ENCODE measurements at places on chromosomes 11 and 22. TPM values are rescaled to one million over a fixed set of nuclear protein-coding genes. Genes with fewer than 3 reads are reported as not detected.

GRCh38 chr11:10778217-10778970 lies 27.3 kb downstream of the CTR9 start:
- peak; percentile 82 for ATAC-seq

DNA sequence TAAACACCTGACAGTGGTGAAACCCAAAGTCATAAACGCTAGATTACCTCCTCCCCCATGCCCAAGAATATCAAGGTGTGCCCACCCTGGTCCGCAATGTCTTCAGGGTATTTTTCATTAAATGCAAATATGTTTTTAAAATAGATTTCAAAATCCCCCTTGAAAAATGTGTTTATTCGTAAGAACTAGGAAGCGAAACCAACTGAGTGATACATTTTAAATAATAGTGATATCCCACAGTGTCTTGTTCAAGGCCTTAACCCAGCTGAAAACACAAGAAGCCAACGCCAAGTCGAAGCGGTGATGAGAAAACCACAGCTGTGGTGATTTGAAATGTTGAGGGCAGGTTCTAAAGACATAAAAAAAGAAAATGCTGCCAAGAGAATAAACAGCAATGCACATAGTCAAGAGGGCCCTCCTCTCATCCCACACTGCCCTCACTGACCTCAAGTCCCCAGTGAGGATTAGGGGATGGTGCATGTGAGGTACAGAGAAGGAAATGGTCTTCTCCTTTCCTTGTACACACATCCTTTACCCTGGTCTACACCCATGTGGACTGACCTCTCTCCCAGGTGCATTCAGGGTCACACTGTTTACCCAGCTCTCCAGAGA lies 25.5 kb downstream of the KCNJ1 start:
- no peak for ATAC-seq

- no peak for ATAC-seq
Measured at GRCh38 chr11:76736773-76737495, 46.2 kb upstream of the TSKU start.

DNA sequence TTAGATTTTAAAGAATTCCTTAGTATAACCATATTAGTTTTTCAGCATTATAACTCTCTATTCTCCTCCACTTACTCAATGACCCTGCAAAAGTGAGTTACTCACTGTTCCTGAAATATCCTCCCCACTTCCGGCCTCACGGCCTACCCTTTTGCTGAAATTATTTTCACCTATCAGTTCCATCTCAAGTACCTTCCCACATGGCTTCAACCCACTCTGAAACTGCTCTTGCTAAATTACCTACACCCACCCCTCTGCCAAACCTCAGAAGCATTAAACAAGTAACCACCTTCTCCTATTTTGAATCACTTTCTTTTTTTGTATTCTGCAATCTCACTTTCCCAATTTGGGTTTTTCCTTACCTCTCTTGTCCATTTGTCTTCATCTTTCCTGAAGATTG lies 37.7 kb downstream of the OR5P2 start:
- no peak for ATAC-seq

DNA sequence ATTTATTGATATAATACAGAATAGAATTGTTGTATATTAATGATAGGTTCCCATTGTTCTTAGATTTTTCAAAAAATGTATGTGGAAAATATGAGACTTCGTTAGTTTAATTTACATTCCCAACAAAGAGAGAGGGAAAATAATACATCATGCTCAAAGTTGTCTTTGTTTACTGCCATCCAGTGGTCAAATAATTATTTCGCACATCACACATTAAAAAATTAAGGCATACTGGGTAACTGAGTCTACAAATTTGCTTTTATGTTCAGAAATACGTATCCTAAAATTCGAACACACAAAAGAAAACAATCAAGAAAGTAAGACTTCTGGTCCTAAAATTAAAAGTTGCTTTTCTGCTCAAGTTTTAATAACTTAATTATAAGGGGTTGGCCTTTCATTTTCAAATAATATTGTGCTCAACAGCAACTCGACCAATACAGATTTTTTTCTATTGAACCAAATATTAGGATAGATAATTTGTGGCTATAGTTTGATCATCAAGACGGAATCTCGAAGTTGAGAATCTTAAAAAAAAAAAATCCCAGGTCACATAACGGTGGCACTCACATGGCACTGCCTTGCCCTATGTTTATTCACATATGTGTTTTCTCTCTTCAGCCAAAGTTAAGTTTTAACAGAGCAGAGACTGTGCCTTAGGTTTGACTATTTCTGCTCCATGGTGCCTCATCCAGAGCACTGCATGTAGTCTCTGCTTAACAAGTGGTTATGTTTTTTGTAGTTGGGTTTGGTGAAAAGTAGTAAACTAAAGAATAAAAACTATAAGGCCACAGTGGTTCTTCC lies 12.3 kb downstream of the PDGFD start:
- ATAC-seq: no peak

DNA sequence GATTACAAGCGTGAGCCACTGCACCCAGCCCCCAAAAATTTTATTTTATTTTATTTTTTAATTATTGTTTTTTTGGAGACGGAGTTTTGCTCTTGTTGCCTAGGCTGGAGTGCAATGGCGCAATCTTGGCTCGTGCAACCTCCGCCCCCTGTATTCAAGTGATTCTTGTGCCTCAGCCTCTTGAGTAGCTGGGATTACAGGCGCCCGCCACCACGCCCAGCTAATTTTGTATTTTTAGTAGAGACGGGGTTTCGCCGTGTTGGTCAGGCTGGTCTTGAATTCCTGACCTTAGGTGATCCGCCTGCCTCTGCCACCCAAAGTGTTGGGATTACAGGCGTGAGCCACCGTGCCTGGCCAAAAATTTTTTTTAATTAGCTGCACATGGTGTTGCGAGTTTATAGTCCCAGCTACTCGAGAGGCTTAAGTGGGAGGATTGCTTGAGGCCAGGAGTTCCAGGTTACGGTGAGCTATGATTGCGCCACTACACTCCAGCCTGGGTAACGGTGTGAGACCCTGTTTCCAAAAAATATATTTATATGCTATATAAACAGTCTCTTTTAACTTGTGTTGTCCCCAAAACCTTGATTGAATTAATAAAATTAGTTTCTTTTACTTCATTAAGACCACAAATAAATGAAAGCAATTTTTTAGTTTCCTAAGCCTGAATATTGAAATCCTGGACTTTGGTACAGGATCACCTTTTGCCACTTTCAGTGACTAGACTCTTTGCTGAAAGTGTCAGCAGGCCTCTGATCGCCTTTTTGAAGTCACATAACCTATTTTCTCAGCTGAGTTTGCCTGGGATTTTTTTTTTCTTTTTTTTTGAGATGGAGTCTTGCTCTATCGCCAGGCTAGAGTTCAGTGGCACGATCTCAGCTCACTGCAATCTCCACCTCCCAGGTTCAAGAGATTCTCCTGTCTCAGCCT lies 16.2 kb downstream of the ATG13 start:
- no peak for ATAC-seq

Gene OR10D3
- total RNA-seq: not detected

Gene SLC22A9
- not detected for total RNA-seq

Data from gastroesophageal sphincter (tissue), 4 donors.